NCI-H2029 treated with DMSO at 0.1 percent for 48 hours (cell line): ENCODE measurements at places on chromosomes 12 and 14.

- no peak for DNase-seq
These were observed 250.8 kb downstream of the SLC6A15 start for GRCh38 chr12:84661786-84662185.

DNA sequence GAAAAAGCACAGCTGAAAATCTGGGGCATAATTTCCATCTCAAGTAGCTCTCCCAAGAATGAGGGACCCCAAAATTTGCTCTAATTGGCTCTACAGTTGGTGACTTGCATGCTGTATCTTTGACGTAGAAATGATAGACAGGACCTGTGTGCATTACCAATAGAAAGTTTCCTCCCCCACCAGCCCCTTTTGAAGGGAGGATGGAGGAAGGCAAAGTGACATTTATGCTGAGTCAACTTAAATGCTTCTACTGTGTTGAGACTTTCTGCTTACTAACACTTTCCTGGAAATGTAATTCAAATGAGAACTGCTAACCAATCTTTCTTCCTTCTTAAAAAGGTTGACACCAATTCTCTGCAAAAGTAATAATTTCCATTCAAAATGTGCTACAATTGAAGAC lies 31.9 kb downstream of the TSPAN8 start:
- DNase-seq: no peak

- peak; percentile 42 for DNase-seq
These were observed 375.3 kb downstream of the C12orf75 start for GRCh38 chr12:105705765-105706164.

DNA sequence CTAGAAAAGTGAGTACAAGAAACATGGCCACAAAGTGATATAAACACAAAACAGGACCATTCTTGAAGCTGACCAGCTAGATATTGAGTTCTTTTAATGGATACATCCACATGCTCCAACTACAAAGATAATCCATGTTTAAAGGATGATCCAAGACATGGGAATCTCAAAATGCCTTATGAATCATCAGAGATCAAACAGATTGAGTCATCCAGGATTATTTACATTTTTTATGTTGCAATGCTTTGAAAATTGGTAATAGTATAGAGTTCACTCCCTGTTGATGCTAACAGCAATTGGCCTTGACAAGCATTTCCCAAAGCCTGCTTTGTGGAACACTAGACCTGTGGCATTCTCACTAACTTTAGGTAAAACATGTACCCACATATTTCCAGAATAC lies 293.0 kb upstream of the TBX3 start:
- no peak for DNase-seq

DNA sequence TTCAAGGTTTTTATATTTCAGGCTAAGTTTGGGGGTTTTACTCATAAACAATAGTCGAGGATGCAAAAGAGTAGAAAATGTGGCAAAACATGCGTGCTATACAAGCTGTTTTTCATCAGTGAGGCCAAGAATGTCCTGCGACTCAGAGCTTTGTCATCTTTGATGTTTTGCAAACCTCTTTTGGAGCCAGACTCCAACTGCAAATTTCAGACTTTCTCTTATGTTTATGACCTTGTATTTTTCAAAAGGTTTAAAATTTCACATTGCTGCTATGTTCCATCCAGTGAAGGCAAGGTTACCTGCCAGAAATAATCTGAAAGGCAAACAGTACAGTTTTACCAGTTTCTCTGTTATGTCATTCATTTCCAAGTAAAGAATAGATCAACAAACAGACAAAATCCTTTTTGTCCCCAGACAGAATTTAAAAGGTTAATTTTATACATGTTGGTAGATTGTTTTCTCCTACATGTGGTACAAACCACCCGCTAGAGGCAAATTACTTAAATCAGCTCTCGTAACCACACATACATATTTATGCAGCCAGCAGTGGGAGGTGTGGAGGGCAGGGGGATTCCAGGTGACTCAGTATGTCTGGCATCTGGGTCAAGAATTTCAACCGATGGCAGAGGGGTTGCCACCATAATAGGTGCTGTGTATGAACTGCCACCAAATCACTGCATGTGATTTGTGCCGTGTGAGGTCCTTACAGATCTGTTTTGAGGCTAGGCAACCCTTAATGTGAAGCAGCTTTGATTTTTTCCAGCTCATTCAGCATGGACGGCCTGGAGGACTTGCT lies 119.8 kb upstream of the CPM start:
- no peak for DNase-seq

- no peak for DNase-seq
These were observed 65.2 kb upstream of the DIO3 start for GRCh38 chr14:101495827-101496775.

GRCh38 chr14:103155826-103156394 lies 32.6 kb downstream of the TNFAIP2 start:
- DNase-seq: no peak
